ENCODE measurements at places on chromosomes 7 and 10. TPM values are rescaled to one million over a fixed set of nuclear protein-coding genes. Genes with fewer than 3 reads are reported as not detected.

GRCh38 chr7:147483634-147484292, 1106.8 kb upstream of the C7orf33 start:
- DNase-seq = peak; percentile 12

- DNase-seq = no peak
Observed at GRCh38 chr10:11887381-11888227, 64.4 kb downstream of the PROSER2 start.

DNA sequence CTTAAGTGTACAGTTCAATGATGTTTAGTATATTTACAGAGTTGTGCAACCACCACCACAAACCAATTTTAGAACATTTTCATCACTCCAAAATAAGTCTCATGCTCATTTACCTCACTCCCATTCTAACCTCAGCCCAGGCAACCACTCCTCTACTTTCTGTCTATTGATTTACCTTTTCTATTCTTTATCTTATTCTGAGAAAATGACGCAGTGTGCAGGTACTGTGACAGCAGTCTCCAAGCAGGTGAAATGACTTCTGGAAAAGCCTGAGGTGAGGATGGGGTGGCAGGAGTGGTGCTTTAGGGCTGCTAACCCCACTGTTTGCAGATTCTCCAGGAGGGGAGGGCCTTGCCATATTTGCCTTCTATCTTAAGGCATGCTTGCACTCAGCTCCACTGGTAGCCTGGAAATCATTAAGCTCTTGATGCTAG, 39.5 kb downstream of the GARS1 start:
- no peak for DNase-seq

GRCh38 chr7:36304099-36304425, 85.6 kb upstream of the ANLN start:
- no peak for DNase-seq

DNA sequence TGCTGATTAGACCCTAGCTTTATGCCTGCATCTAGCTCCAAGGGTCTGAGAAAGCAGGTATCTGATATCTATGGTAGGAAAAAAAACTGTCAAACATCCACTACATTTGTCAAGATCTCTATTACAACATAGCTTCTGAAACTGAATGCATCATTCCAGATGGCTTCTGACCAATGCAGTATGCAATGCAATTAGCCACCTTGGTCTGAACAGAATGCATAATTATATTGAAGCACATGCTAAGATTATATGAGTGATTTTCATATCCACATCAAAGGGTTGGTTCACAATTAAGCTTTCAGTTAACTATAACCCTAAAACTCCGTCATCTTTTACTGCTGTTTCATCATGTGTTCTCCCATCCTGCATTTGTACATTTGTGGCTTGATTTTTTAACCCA, 271.4 kb downstream of the POLR1F start:
- DNase-seq = no peak

GRCh38 chr7:6453734-6454133, 6.0 kb upstream of the DAGLB start:
- DNase-seq = peak; percentile 88

Gene IRF5
- total RNA-seq = 0.36 TPM

Gene TUBAL3
- total RNA-seq = not detected

Gene NODAL
- total RNA-seq = 0.43 TPM

Gene CNPY1
- not detected for total RNA-seq

Gene PRF1
- total RNA-seq = 0.14 TPM
